NCI-H1092 (cell line): ENCODE measurements at places on chromosomes 7 and 10.

GRCh38 chr10:5282137-5282536 is 82.6 kb upstream of the UCN3 start:
- no peak for DNase-seq

GRCh38 chr10:8049865-8050555 is 4.5 kb upstream of the GATA3 start:
- DNase-seq, result no peak

DNA sequence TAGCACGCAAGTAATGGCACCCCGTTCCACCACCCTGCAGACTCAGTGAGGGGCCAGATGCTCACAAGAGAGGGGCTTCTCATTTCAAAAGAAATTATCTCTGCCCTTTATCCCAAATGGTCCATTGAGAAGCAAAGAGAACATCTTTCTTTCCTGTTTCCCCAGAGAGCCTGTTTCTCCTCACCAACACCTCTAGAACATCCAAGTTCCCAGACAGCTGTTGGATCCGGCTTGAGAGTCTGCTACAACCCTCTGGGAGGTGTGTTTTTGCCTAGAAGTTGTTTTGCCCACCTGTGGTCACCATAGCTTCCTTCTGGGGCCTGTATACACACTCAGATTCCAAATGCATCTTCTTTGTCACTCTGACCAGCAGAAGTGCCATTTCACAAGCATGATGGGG is 637.4 kb downstream of the LRMDA start:
- no peak for DNase-seq

GRCh38 chr7:130400120-130400572 is 19.9 kb downstream of the CPA1 start:
- no peak for DNase-seq

GRCh38 chr10:100836891-100837290 is 75.9 kb upstream of the SLF2 start:
- DNase-seq, result no peak

DNA sequence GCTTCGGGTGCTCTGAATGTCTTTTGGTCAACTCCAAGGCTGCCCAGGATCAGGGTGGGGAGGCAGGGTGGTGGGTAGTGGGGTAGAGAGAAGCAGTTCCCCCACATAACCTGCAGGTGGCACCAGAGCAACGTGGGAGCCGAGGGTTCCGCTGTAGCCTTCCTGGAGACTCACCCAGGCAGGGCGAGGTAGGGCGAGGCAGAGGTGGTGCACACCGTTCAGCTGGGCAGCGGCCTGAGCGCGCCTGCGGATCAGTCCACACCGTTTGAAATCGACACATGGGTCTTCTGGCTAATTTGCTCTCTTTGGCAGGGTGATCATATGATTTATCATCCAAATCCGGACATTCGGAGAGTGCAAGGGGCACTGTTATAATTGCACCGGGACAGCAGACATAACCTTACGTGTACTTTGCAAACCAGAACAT is 41.4 kb upstream of the MAP3K8 start:
- peak; percentile 50 for DNase-seq

DNA sequence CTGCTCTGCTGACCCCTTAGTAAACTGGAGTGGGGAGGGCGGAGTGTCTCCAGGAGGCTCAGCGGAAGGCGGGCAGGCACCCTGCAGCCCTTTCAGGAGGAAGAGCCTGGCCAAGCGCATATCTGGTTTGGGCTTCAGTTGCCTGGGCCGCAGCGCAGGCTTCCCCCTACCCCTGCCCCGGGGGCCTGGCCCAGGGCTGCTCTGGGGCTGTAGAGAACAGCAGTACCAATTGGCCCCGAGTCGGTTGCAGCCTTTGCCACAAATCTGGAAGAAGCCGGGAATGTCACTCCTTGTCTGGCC is 28.1 kb upstream of the JAKMIP3 start:
- DNase-seq, result no peak

- no peak for DNase-seq
Observed at GRCh38 chr7:80902716-80903308, 16.0 kb downstream of the SEMA3C start.

GRCh38 chr10:12699781-12700556 is 301.5 kb downstream of the CCDC3 start:
- DNase-seq, result no peak

GRCh38 chr7:86328801-86329433 is 314.8 kb upstream of the GRM3 start:
- DNase-seq, result no peak

GRCh38 chr7:42549866-42550485 is 313.0 kb upstream of the GLI3 start:
- DNase-seq, result no peak

DNA sequence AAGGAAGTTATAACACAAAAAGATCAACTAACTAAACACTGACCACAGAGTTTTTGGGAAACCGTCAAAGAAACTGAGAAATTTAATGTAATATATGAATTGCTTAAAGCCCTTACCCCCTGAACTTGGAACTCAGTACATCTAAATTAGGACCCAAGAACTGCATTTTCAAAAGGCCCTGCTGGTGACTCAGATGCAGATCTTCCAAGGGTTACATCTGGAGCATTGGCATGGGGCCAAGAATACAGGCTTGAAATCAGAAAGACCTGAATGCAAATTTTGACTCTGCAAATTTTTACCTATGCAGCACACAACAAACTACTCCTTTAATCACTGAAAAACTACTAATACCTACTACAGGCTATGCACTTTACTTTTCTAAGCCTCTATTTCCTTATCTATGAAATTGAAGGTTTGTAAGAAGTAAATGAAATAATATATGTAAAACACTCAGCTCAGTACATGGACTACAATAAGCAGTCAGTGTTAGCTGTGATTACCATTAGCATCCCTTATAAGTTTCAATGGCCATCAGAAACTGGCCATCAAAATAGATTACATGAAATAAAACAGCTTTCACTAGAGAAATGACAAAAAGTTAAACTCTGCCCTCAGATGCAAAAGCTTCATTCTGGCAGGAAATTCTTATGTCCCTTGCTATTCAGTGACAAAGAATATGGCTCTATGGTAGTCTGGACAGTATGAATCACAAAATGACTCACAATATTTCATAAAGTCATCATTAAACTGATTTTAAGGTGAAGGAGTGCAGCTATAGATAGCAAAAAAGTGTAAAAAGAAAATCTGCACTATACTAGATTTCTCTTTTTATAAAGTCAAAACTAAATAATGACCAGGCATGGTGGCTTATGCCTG is 43.6 kb downstream of the NSUN6 start:
- DNase-seq, result no peak

DNA sequence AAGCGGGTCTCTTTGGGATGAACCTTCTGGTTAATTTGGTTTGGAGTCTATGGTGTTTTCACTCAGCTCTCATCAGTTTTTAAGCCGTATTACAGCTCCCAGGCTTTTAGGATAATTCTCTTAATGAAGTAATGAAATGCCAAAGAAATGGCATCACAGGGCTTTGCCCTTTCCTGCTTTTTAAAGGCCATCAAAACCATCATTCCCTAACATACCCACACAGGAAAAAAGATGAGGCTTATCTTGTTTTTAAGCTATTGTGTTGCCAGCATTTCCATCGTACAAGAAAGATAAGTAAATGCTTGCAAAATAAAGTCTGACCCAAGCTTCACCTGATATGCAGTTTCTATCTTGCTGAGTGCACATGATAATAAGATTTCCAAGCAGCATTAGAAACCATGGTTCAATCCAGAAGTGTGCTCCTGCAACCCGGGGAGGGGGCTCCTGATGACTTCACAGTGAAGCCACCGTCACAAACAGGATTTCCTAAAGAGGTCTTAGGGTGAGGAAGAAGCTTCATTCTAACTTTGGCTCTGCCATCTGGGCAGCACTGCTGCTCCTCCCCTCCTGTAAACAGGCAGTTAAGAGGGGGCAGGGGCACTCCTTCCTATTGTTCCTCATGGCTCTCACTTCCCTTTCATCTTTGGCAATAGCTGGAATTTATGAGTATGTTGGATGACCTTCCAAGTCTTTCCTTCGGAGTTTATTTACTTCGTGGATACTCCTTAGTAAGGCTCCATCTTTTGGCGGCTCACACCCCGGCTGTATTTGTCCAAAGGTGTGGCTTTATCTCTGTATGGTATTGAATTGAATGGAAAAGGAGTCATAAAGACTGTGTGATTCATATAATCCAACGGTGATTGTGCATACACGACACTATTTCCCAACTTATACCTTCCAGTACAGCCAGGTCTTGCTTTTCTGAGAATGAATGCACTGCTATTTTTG is 55.2 kb upstream of the FAM133B start:
- DNase-seq, result no peak

DNA sequence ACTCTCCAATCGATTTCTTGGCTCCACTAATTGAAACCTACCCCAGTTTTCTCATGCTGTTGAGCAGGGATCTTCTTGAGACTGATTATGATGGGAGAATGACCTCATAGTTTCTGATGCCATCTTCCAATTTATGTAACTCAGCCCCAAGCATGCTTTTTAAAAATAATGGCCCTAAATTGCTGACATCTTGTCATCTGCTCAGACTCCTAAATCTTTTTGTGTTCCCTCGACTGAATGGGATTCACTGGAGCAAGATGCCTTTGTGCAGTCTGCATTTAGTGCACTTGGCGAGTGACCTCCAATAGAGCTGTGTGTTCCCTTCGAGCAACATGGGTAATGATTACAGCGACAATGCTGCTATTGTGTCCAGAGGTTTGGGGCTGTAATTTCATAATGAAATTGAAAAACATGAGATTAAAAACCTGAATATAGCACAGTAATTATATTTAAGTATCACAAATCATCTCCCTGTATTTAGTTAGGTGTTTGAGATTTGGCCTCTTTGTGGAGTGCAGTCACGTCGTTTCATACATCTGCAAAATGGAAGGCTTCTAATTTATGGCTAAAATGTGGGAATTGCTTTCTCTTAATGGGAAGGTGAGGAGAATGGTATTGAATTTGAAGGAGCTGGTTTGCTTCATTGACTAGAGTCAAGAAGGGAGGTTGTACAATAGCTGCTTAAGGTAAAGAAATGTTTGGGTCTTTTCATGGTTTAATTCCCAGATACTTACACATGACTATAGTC is 192.9 kb downstream of the AUTS2 start:
- DNase-seq, result no peak

DNA sequence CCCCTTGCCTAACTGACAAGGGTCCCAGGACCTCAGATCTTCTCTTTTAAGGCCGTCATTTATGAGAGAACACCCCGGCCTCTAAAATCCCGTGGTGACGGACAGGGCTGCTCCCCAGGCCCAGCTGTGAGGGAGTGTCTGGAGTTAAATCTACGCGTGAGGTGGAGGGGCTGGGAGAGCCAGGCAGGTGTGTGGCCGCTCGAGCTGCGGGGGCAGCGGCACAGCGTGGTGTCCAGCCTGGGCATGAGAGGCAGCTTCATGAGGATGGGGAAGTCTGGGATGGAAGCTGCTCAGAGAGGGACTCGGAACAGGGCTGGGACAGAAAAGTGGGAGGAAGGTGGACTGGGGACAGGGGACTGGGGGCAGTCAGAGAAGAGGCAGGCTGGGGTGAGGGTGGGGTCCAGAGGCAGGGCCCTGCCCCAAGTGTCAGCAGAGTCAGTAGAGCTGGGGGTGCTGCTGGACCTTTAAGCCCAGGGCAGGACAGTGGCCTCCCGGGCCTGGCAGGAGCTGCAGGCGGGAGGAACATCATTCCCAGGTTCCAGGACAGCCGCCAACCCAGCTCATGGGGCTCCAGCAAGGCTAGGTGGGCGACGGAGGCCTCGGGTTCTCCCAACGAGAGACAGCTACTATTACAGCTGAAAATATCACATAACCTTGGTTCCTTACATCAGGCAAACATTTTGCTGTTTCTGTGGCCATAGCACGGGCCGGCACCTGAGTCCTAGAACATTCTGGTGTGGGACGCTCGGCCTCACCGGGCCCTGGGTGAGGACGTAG is 55.2 kb downstream of the JAKMIP3 start:
- no peak for DNase-seq

- DNase-seq, result no peak
Observed at GRCh38 chr7:31104361-31105255, 52.5 kb downstream of the ADCYAP1R1 start.

DNA sequence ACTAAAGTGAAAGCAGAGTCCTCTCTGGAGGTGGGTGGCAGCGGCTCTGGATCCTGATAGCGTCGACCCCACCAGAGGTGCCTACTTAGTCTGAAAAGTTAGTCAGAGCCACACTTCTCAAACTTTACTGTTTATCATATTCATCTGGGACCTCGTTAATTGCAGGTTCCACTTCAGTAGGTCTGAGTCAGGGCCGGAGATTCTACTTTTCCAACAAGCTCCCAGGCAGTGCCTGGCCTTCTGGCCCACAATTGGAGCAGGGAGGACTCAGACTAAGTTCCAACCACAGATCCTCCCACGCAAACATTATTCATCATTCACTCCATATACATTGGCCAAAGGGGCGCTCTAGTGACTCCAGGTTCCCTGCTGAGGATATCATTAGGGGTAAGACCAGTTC is 78.1 kb downstream of the VSTM4 start:
- no peak for DNase-seq

- no peak for DNase-seq
Observed at GRCh38 chr7:128459394-128459878, 3.8 kb downstream of the HILPDA start.

DNA sequence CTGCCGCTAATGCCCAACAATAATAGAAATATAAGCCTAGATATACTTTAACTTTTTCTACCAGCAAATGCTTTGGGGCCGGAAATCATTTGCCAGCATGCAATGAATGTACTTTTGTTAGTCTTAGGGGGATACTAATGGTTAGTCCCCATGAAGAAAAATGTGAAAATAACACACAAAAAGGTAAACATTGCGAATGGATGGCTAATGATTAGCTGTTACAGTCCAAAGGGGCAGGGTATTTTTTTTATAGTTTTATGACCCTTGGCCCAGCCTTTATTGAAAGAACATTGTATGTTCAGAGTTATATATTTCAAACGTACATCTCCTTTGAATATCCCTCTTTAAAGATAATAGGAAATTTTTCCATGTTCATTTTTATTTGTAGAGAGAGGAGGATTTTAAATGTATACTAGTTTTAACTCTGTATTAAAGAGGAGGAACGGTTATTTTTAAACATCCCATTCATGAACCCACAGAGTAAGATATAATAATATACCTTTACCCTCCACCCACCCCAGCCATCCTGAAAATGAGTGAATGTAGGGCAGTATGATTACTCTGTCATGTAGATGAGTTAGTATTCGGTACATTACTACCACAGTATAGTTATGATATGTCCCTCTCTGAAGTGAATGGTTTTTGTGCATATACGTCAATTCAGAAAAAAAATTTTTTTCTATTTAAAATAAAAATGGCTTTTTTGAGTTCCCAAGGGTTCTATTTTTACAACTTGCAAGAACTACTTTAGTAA is 63.6 kb downstream of the ARID5B start:
- DNase-seq, result no peak

DNA sequence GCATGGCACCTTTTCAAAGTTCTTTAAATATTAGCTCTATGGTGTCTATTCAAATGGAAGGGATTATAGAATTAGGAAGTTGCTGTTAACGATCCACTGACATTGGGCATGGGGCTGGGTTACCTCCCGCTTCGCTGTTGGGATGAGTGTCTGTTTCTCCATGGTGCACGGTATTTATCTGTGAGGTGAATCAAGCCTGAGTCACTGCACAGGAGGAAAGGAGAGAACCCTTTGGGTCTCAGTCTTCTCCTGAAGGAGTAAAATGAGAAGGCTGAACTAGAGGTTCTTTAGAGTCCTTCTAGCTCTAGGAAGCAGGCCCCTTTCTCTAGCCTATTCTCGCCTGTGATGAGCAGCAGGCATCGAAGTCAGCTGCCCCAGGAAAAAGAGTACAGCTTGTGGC is 7.3 kb downstream of the JCAD start:
- no peak for DNase-seq

- no peak for DNase-seq
Observed at GRCh38 chr7:29262191-29262917, 67.8 kb downstream of the CHN2 start.
